ENCODE measurements at places on chromosomes 6 and 20.

- peak; percentile 96 for DNase-seq
Measured at GRCh38 chr6:142944124-142945048, 590 bp downstream of the HIVEP2 start.

GRCh38 chr6:155062866-155063341 is 67.8 kb downstream of the TIAM2 start:
- DNase-seq = no peak

DNA sequence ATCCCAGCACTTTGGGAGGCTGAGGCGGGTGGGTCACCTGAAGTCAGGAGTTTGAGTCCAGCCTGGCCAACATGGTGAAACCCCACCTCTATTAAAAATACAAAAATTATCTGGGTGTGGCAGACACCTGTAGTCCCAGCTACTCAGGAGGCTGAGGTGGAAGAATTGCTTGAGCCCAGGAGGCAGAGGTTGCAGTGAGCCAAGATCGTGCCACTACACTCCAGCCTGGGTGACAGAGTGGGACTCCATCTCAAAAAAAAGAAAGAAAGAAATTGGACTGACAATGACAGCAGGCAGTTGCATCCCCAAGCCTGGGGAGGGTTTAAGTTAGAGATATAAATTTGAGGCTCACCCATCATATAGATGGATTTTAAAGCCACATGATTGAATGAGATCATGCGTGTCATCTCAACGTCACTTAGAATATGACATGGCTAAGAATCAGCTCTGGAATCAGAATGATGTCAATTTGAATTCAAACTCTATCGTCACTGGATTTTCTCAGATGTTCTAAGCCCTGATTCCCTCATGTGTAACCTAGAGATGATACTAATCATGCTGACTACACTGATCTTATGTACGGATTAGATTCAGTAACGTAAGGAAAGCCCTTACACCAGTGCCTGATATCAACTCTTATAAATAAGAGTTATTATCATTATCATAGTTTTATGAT is 534.0 kb upstream of the JARID2 start:
- DNase-seq = no peak

DNA sequence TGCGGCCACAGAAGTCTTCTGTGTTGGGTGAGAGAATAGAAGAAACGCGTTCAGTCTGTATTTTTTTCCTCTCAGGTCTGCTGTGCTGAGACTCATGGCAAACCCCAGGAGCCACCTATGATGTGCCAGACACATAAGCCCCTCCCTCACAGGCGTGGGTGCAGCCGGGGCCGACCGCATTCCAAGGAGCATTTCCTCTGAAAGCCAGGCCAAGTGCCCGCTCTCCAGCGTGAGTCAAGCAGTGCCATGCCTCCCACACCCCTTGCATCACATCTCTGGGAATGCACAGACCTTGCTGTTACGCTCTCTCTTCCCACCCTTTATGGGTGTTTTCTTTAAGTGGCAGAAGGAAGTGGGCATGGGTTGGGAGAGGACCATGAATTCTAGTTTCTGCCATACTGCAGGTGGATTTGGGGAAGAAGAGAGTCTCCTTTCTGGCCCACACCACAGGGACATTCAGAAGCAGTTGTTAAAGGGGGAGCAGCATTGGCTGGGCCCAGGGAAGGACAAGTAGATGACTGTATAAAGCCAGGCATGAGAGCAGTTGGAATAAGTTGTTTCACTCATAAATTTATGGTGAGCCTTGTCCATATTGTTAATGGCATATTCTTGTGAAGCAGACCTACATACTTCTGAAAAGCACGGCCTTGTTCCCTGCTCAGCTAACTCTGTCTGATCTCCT is 37.1 kb upstream of the TFAP2A start:
- no peak for DNase-seq

- DNase-seq = no peak
Measured at GRCh38 chr6:161242113-161242512, 31.7 kb downstream of the AGPAT4 start.

DNA sequence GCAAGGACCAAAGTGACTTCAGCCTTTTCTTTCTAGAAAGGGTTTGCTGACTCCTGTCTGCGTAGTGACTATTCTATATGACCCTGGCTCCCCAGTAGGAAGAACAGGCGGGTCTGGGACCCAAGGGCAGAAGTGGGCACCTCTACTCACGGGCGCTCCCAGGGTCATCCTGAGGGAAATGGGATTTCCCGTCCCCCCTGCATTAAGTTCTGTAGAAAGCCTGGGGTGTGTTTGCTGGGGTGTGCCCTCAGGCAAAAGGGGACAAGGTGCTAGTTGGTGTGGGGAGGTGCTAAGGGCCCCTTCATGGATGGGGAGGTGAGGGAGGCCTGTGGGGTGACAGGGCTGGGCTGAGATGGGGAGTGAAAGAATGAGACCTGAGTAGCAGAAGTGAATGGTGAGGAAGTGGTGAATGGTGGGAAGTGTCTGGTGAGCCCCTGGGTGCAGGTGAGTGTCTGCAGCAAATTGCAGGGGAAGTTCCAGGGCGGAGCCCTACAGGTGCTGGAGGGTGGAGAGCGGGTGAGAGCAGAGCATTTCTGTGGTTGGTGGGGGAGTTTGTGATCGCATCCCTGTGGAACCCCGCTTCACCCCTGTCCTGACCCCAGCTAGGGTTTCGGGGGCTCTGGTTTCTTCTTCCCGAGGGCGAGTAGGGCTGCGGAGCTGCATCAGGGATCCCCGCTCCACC is 21.1 kb downstream of the RAET1L start:
- DNase-seq = no peak

DNA sequence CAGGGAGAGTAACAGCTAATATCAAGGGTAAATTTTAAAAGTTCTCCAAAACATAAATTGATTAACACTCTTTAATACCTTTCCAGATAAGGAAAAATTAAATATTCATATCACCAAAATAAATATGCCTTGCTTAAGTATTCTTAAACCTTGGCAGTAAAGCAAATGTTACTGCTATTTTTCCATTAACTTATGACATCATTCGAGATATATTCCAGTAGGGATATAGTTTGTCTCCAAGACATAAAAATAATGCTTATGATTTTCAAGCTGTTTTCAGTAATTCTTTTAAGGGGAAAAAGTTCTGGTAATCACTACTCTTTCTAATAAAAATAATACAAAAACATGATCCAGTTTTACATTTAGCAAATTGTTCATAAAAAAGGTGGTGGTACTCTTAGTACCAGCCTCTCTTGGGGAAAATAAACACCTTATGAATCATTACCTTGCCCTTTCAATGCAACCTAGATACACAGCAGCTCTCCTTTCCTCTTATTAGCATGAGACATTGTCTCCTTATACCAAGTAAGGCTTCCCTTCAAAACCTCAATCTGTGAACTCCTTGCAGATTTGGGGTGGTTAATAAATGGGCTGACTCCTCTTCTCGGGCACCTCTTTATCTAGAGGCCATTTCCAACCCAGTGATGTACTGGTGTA is 31.5 kb upstream of the LTV1 start:
- DNase-seq = no peak

DNA sequence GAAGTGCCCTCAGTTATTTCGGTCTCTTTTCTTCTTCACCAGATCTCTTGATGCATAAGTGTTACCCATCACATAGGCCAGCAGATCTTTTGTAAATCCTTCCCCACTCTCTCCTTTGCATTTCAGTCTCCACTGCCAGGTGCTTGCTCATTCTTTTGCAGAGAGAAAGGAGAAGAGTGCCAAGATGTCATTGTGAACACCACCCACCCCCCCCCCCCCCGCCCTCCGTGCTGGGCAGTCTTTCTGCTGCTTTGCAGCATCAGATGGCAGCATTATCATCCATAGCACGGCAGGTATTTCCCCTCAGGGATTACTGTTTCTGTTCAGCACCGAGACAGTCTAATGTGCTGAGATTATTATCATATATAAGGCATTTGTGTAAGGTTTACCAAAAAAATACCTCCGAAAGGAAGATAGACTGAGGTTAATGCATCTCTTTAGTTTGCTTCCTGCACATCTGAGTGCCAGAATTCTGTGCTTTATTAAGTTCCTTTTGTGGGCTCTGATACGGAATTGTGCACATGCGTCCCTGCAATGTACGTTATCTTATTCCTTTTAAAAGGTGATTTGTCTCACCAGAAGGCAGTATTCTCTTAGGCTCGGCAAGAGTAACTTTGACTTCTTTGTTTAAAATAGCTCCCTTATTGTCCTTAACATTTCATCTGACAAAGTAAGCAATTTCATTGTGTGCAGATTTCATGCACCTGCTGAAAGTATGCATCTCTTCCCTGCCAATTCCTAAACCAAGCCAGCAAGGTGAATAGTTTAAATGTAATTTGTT is 128.8 kb downstream of the PHACTR1 start:
- no peak for DNase-seq

- no peak for DNase-seq
Measured at GRCh38 chr20:46209930-46210671, 92.0 kb downstream of the CD40 start.
